ENCODE measurements at places on chromosomes 1 and 21.

DNA sequence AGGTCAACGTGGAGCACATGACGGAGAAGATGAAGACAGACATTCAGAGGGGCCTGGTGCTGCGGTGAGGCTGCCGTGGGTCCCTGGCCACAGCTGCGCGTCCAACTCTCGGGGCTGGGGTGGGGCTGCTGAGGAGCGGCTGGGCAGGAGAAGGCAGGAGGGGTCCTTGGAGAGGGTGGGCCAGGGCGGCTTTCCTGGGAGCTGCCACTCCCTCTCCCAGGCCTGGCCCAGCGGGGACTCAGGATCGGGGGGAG, 14.4 kb downstream of the CFAP410 start:
- DNase-seq, result no peak

DNA sequence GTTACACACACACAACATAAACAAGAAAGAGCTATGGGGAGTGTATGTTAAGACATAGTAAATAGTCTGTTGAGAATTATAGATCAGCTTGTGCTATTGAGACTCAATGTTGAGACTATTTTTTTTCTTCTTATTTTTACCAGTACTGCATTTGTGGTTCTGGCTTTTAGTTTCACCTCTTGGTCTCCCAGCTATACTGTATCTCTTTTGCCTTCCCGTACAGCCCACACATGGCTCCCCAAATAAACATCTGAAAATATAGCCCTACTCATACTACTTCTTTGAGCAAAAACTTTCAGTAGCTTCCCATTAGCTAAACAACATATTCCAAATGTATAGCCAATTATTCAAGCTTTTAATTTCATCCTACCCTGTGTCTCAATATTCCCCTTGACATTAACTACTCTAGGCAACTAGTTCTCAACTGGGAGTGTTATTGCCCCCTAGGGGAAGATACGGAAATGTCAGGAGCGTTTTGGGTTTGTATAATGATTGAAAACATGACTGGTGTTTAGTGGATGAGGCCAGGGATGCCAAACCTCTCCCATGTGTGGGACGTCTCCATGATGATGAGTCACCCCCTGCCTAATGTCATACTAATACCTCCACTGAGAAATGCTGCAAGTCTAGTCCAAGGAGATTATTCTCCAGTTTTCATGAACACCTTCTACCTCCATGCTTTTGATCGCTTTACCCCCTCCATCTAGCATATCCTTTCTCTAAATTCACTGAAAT, 6.8 kb downstream of the RPE65 start:
- DNase-seq, result no peak

DNA sequence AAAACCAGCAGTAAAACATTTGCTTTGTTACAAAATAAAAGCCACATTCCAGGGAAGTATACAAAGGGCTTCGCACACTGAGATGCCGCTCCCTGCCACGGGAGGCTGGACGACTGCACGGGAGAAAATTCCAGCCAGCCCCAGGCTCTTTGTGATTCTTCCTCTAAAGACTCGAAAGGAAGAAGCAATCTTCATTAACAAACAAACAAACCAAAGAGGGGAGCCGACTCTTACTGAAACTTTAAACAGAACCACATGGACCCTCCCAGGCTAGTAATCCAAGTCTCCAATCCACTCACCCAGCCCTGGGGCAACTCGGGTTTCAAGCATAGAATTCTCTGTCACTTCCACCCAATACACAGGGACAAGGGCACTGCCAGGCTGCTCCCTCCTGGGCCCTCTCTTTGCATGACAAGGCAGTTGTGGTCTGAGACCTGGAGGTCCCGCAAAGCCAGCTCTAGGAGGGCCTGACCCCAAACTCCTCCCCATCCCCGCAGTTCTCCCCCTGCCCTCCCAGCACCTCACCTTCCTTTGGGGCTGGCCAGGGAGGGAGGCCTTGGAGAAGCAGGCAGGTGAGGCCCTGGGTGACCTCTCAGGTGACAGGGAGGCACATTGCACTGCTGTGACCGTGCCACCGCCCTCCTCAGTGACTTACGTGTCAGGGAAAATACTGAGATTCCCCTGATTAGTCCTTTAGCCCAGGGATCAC, 26.6 kb upstream of the COL18A1 start:
- no peak for DNase-seq

DNA sequence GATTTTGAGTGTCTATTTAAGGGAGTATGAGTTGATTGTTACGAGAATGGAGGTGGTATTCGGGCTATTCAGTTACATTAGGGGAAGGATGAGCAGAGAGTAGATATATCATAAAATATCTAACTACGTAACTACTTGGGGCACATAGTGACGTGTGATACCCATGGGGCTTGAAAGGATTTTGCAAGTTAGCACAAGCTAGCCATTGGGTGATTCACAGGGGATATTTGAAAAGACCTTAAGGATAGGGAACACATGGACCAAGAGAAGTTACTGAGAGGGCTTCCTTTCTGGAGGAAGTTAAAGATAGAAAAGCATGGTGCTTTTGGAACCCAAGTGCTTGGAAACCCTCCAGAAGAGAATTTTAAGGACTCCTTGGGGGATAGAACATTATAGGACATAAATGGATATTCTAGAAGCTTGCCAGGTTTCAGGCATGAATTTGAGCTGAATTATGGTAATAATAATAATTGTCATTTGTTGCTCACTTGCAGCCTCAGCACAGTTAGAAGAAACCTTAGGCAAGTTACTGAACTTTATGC, 5.4 kb downstream of the DISP1 start:
- no peak for DNase-seq

- no peak for DNase-seq
Measured at GRCh38 chr1:56433056-56433577, 146.2 kb downstream of the PLPP3 start.

DNA sequence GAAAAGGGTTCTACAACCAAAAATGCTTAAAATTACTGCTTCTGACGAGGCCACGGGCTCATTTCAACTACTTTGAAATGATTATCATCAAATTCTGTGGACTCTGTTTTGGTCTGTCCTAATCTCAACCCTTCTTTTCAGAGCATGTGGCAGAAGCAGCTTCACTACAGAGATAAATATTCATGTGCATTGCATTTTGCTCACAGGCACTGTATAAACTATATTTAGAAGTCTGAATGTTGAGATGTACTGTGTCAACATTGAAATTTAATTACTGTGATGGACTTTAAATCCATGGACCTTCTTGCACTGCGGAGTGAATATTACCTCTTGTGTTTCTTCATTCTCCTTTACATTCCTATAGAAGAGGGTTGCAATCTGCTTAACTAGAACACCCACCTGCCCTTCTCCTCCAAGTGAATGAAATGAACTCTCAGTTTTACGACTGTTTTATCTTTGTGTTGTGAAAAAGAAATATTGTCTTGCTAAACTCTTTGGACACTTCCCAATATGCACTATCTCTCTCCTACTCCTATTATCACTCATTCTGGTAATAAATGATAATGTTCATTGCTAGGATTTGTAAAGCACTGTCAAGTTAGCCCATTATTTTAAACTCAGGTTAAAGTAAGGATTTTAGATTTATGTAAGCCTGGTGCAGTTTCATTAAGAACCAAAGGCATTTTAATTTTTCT, 281.2 kb upstream of the ST6GALNAC5 start:
- no peak for DNase-seq

DNA sequence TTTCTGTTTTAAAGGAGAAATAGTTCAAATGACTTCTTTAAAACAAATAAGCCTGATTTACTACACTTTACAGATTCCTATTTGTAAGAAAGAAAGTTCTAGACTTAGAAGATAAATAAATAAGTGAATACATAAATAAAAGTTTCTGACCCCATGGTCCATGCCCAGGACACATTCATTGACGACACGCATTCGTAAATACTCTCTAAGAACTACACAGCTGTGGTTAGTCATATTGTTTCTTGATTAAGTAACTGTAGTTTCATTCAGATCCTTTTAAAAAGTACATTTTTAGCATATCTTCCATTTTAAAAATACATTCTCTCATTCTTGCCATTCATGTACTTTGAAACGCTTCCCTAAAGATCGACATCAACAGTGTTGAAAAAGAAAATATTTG, 497.4 kb downstream of the SETD4 start:
- no peak for DNase-seq

DNA sequence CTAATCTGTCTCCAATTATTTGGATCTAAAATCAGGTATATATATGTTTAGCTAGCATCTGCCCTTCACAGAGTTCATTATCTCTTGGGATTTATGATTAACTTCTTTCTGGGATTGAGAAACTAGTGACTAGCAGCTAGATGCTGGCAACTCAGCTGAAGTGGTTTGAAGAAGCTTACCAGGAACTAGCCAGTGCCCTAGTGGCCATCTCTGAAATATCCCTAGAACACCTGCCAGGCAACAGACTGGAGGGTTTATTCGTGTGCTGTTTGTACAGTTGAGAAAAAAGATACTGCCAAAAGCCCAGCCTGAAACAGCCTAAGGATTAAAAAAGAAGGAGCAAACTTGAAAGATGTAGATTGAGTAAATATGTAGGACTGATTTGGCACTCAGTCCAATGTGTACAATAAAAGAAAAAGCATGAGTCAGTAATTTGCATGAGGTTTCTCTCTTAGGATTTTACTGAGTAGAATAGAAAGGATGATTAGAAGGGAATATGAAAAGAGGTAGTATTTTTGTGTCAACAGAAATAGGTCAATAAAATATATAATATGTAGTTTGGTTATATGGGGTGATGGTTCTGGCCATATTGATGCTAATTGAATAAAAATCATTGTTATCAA, 1144.6 kb upstream of the ADGRL2 start:
- no peak for DNase-seq

DNA sequence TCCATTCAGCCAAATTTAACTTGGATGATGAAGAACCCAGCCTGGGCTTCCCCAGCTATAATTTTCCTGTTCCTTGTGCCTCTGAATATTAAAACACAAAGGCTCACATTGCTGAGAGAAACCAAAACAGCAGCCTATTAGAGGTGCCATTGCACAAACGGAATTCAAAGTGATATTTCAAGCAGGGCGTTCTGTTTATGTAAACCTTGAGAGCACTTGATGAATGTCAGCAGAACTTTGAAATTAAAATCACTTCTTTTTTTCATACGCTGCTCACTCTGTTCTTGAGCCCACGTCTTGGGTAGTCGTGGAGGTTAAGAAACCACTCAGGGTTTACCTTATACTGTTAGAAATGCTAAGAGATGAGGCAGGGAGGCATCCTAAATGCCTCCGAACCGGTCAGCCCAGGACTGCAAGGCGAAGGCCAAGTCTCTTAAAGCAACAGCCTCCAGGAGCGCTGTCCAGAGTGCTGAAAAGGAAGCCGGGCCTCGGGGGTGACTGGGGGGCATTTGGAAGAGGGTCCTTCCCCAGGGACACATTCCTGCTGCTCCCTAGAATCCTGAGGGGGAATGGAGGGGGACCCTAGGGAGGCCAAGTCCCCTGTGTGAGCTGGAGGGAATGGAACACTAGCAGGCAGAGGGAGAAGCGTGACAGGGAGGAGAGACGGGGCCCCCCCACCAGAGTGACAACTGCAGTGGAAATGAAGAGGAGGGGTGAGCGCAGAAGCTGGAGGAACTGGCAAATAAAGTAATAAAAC, 154.8 kb upstream of the VAMP3 start:
- no peak for DNase-seq

GRCh38 chr1:212152308-212152693, 116.8 kb downstream of the DTL start:
- DNase-seq, result no peak

DNA sequence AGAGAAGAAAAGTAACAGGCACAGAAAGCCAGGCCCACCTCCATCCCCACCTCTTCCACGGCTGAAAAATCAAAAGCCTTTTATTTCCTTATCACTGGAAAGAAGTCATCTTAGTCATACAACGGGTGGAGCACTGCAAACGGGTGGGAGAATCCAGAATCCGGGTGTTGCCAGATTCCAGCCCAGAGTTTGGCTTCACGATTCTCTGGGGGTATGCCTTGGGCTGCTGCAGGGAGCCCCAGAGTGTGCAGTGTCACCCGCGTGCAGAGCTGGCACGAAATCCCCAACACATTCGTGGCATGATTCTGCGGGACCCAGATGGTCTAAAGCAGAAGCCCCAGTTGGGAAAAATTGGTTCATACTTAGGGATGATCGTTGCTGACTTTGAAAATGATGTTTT, 2.6 kb upstream of the NPPA start:
- no peak for DNase-seq

- no peak for DNase-seq
Measured at GRCh38 chr1:161801955-161802354, 35.8 kb downstream of the ATF6 start.

DNA sequence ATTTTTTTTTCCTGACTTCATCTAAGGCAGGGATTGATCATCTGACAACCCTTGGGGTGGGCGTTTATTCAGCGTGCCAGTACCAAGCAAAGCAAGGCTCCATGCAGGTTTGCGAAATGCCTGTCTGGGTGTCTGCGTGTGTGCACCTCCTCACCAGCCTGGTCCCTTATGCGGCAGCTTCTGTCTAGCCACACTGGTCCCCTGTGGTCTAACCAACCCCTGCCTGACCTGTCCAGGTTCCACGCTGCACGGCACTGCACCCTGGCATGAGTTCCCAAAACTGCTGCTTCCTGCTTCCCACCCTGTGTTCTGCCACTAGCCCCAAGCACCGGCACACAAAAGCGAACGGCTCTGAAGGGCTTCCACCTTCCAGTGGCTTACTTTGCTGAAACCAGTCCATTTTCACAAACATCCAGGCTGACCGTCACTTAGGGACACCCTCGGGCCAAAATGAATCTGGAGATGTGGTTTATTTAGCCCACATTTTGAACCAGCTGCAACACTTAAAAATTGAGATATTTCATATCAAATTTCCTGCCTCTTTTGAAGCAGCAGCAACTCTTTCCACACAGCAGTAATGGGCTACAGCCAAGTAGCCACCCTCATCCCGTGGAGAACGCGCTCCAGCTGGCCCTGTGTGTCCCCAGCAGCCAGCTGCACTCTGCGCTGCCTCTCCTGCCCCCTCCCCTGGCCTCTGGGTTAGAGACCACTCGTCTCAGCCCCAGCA, 55.7 kb downstream of the HLCS start:
- DNase-seq, result no peak

DNA sequence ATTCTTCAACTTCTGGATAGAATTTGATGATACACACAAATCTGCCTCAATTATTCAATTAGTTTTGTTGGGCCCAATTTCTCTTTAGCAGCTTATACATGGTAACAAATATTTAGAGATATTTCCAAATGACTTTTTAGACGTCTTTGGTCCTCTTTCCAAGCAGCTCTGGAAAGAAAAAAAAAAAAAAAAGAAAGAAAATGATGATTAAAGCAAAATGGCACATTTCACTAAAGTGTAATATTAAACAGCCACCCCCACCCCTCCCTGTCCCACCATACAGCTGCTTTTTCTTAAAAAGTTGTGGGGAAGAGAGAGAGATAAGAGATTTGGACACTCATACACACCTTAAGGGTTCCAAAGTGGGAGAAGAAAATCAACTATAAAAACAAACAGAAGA, 977 bp downstream of the METTL18 start:
- DNase-seq, result no peak

- DNase-seq, result no peak
Measured at GRCh38 chr1:220271706-220272046, 577 bp downstream of the RAB3GAP2 start.

- no peak for DNase-seq
Measured at GRCh38 chr1:160499631-160500030, 23.4 kb downstream of the SLAMF6 start.

DNA sequence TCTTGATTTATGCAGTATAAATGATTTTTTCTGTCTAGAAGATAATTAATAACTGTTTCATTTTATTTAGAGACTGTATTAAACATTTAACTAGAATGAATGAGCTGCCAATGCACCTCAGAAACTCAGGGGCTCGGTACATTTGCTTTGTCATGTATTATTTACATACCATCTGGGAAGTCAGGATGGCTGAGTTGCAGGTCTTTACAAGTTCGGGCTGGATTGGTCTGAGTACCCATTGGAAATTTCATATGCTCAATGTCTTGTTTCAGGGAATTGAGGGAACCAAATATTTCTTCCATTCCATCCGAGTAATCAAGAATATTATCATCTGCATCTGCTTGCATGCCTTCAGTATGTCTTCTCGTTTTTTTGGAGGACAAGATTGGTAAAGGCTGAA, 221.7 kb downstream of the COL11A1 start:
- no peak for DNase-seq
